ENCODE measurements at places on chromosomes 2 and 18. TPM values are rescaled to one million over a fixed set of nuclear protein-coding genes. Genes with fewer than 3 reads are reported as not detected.

GRCh38 chr2:145146691-145147090 lies 626.8 kb upstream of the ZEB2 start:
- DNase-seq: no peak

GRCh38 chr2:238730881-238731280 lies 117.0 kb upstream of the TWIST2 start:
- no peak for DNase-seq

DNA sequence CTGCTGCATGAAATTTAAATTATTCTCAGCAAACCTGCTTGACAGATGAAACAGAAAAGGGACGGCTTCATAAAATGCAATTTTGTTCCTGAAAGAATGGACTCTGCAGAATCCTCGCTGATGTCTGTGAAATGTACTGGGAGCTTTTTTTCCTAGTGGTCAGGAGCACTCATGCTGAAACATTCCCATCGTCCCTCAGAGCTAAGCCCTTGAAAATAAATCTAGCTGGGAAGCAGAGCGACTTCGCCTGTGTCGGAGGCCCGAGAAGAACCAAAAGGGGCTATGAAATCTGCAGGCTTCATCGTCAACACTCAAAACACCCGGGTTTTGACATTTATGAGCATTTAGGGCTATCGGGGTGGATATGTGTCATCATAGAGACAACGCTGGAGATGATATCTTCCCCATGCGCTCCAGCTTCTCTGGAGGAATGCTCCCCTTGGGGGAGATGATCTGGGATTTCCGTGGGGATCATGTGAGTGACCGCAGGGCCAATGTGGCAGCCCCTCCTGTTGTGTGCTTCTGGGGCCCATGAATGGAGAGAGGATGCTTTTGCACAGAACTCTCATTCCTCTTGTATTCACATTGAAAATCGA lies 182.3 kb downstream of the KLHL29 start:
- no peak for DNase-seq

The ANKRD29 gene
- 0.17 TPM for total RNA-seq

The METTL21A gene
- total RNA-seq: 145 TPM

DNA sequence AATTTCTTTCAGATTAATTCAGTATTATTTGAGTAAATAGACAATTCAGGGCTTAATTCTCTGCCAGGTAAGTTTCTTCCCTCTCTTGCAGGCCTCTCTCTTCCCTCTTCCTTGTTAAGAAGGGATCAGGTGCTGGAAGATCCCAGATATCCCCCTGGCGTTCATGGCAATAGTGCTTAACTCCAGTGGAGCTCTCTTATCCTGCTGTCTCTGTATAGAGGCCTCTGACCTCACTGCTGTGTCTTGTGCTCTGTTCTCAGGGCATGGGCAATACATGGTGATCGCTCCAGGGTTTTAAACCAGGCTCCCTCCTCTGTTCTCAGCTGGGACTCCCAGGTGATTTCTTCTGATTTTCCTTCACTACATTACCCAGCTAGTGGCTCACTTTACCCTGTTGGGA lies 226.8 kb downstream of the MC4R start:
- no peak for DNase-seq

The SERPINB11 gene
- not detected for total RNA-seq

DNA sequence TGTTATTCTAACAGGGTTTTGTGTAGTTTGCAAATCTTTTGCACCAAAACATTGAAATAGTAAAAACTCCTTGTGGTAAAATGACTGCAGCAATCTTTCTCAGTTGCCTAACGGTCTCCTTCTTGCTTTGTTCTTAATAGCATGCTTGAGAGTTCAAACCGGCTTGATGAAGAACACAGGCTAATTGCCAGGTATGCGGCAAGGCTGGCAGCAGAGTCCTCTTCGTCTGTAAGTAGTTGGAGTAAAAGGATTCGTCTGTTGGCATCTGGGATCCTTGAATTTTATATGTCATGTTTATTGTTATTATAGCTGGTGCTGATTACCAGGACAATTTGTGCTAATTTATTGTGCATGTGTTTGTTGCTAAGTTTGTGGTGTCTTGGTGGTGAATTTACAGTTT lies 138.1 kb downstream of the DTNA start:
- DNase-seq: no peak

GRCh38 chr18:2758309-2758708 lies 88.5 kb upstream of the EMILIN2 start:
- DNase-seq: no peak

DNA sequence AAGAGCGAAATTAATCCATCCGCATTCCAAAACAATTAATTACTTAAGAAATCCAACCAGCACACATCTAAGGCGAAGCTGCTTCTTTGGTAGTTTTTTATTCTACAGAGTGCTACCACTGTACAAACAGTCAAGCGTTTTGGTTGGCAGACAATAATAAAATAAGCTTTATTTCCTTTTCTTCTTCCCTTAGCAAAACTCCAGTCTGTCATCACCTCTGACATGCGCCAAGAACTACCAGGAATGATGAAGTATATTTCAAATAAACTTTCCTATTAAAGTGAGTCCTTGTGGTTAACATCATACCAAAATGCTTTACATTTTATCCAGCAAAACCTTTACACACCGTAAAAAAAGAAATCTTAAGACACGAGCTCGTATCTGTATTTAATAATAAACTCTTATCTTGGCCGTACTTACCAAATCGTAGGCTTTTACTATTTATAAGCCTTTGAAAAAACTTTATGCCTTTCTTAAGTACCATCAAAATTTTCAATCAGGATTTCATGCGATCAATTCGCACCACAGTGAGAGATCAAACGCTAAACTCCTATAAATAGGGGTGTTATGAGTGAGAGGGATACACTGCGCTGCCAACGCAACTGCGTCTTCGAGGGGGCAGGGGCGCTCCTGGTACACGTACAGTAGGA lies 1.3 kb downstream of the ATL2 start:
- no peak for DNase-seq

DNA sequence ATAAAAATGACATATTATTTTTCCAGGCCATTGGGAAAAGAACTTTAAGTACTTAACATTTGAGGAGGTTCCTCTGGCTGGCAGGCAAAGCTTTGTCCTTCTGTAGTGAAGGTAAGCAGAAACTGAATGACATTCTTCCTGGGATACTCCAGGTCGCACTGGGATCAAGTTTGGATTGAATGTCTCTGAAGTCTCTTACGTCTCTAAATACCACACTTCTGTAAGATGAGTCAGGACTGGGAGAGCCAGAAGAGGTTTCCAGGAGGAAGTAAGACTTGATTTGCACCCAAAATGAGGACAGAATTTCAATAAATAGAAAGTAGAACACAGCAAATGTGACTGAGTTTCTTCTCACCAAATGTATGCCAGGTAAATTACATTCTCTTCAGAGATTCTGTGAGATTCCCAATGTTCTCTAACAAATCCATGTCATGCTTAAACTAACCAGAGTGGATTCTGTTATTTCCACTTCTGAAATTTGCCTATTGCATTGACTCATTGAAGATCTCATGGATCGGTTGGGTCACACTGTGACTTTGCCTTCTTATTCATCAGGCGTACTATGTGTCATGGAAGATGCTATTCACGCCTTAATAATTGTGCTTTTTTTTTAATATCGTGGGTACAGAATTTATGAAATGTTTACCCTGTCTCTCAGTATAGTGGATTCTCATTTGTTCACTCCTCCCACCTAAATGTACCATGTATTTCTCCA lies 25.5 kb upstream of the VIT start:
- no peak for DNase-seq

GRCh38 chr18:58753976-58754375 lies 82.7 kb downstream of the MALT1 start:
- DNase-seq: no peak

GRCh38 chr18:50839996-50840395 lies 20.2 kb upstream of the MRO start:
- no peak for DNase-seq

DNA sequence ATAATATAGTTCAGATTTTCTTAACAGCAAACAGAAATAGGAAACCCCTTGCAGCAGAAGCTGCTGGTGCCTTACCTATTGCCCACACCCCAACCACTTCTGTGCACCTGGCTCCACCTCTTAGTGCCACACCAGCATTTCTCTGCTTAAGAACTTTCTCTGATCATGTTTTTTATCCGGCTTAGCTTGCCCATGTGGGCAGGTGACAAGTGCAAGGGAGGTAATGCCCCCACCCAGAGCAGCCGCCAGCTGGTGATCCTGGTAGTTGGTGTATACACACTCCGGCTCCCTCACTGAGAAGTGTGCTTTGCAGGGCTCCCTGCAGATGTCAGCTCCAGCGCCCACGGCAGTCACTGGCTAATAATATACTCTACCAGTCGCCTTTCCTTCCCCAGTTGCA lies 126.3 kb downstream of the ALPK2 start:
- DNase-seq: no peak

GRCh38 chr2:120239488-120240287 lies 13.0 kb upstream of the RALB start:
- peak; percentile 69 for DNase-seq

The ICOS gene
- total RNA-seq: not detected

- DNase-seq: no peak
These were observed 88.2 kb downstream of the ACKR3 start for GRCh38 chr2:236657801-236658200.

DNA sequence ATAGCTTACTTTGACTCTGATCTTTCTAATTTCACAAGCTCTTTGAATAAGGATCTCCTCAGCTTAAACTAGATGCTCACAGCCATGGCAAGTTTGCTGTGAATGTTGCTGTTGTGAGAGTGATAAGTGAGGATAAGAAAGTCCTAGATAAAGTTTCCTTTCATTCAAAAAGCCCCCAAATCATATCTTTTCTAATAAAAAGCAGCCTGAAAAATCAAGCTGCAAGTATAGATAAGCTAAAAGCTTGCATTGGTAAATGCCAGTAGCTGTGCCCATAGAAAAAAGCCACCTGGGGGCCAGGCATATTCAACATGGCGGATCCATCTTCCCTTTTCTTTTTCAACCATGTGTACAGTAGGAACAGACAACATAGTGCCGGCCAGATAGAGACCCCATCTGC lies 4.3 kb downstream of the NLRC4 start:
- no peak for DNase-seq

The ASNSD1 gene
- total RNA-seq: 39.5 TPM

DNA sequence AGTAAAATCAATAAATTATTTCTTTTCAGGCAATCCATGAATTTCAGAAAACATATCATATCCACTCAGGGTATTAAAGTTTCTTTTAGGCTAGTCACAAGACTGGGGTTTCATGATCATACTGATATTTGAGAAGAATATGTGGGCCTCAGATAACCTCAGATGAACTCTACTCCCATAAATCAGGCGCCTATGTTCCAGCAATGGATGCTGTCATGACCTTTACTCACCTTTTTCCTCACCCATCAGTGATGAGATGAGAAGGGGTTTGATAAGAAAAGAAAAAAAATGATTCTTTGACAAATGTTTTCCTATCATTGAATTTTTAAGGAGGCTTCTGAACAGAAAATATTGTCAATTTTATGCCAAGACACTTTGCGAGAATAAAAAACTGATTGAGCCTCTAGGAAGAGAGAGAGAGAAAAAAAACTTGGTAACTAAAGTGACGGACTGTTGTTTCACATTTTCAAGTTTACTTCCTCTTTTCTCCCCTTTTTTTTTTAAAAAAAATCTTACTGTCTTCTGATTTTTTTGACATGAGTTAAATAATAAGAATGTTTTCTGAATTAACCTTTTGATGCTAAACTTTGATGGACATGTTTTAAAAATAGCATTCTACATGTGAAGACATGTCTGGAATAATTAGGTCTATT lies 309.1 kb upstream of the MAP2 start:
- no peak for DNase-seq

GRCh38 chr2:8574196-8575037 lies 107.4 kb upstream of the ID2 start:
- peak; percentile 15 for DNase-seq

DNA sequence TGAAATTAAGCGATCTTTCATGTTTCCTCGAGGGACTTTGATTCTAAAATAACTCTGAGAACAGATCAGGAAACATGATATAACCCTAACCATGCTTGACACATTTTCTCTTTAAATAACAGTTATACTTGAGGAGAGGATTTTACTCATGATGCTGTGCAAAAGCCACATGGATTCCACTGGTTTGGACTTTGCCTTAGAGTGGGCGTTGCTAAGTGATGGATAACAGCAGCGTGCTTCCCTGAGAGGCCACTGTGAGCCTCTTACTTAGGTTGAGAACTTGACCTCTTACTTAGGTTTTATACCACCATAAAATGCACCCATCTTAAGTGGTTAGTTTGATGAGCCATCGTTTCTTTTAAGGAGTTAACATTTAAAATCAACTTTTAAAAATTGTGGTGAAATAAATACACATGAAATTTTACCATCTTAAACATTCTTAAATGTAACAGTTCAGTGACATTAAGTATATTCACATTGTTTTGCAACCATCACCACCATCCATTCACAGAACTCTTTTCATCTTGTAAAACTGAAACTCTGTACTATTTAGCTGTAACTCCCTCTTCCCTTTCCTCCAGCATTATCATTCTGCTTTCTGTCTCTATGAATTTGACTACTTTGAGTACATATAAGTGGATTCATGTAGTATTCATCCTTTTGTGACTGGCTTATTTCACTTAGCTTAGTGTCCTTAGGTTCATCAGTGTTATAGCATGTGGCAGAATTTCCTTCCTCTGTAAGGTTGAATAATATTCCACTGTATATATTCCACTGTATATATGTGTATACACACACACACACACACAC lies 22.6 kb downstream of the ANXA4 start:
- DNase-seq: no peak

- DNase-seq: no peak
These were observed 1.5 kb downstream of the PROM2 start for GRCh38 chr2:95275601-95276243.

- peak; percentile 60 for DNase-seq
These were observed 1.6 kb downstream of the LONRF2 start for GRCh38 chr2:100320547-100321178.

GRCh38 chr2:233094614-233095013 lies 34.5 kb downstream of the INPP5D start:
- DNase-seq: no peak

DNA sequence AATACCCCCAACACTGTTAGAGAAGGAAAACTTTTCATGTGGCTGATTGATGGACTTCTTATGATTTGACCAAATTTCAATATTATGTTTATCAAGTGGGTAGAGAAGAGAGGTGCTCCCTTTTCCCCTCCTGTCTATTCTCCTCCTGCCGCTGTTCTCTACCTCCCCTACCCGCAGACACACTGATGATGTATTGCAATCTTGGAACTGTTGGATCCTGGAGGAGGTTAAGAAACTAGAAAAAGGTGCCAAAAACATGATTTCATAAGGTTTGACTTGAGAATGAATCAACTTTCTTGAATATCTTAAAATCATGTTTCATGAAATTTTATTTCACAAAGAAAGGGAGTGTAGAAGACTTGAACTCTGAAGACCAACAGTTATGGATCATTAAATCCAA lies 125.8 kb downstream of the MEIS1 start:
- no peak for DNase-seq

GRCh38 chr2:133503323-133503722 lies 64.9 kb downstream of the NCKAP5 start:
- no peak for DNase-seq

All from Caki2 (cell line).